ENCODE measurements at places on chromosomes 11 and 22.

DNA sequence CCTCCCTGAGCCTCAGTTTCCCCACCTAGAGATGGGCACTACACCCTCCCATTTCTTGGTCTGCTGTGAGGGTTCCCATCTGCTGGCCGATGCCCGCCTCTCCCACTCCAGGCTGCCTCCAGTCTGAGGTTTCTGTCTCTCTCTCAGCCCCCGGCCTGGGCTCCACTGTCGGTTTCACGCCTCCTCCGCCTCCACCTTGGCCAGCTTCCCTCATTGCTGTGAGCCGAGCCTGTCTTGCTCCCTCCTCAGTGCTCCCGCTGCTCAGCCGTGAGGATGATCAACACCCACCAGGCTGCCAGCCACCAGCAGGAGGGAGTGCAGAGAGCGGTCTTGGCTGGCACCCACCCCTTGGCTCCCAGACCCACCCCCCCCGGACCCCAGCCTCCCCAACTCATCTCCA, 61.0 kb downstream of the CYTH4 start:
- no peak for DNase-seq

DNA sequence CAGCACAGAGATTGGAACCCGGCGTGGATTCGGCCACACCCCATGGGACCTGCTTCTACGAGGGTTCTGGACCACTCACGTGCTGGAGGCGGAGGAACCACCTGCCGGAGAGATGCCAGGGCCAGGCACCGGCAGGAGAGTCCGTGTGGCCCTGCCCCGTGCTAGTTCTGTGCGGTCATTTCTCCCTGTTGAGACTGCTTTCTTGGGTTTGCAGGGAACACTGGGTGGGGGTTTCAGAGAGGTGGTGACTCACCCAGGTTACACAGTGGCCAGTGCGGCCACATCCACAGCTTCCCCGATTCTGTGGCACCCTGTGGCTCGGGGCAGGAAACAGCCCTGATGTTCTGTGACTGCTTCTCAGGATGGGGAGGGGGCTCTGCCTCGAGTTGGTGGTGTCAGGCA, 3.6 kb upstream of the PHLDA2 start:
- DNase-seq = no peak

DNA sequence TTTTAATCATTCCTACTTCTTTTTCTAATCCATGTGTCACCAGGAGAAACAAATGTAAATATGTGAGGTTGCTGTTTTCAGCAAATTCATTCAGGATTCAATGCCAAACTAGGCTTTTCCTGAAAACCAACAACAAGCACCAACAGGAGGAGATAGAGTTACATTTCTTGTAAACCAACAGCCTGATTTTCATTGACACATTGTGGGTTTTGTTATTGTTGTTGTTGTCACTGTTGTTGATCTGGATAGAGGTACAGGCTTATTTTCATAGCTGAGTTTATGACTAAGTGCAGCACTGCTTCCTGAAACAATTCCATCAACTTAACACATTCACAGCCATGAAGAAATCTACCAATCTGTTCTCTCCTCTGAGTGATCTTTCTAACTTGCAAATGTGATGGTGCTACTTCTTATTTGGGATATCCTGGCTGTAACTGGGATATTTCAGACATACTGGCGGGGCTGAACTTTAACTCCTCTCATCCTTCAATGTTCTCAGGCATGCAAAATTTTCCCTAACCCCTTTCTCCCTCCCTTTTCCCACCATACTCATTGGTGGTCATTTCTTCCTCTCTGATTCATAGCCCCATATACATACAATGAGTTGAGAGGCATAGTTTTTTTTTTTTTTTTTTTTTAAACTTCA, 65.5 kb downstream of the ME3 start:
- DNase-seq = no peak

GRCh38 chr11:34631737-34632104, 10.8 kb downstream of the EHF start:
- DNase-seq = no peak

- DNase-seq = no peak
Observed at GRCh38 chr11:36105743-36106581, 162.1 kb downstream of the LDLRAD3 start.

DNA sequence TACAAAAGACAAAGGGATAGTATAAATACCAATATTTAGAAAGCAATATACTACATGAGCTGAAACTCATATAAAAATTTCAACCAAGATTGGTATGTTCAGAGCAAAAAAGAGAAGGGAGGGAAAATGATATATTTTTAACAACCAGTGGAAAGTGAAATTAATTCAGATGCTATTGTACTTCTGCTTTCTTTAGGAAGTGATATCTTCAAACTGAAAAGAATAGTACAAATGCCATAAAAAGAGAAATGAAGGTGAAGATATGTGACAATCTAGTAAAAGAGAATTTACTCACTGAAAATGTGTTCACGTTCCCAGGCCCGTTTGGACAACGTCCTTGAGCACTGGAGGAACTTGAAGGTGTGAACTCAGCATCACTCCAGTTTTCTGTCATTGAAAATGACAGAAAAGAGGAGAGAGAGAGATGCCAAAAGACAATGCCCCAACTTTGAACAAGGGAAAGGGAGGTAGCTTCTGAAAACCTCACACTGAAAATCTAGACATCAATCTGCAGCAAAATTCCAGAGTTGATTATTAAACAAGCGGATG, 47.5 kb downstream of the SC5D start:
- DNase-seq = no peak

DNA sequence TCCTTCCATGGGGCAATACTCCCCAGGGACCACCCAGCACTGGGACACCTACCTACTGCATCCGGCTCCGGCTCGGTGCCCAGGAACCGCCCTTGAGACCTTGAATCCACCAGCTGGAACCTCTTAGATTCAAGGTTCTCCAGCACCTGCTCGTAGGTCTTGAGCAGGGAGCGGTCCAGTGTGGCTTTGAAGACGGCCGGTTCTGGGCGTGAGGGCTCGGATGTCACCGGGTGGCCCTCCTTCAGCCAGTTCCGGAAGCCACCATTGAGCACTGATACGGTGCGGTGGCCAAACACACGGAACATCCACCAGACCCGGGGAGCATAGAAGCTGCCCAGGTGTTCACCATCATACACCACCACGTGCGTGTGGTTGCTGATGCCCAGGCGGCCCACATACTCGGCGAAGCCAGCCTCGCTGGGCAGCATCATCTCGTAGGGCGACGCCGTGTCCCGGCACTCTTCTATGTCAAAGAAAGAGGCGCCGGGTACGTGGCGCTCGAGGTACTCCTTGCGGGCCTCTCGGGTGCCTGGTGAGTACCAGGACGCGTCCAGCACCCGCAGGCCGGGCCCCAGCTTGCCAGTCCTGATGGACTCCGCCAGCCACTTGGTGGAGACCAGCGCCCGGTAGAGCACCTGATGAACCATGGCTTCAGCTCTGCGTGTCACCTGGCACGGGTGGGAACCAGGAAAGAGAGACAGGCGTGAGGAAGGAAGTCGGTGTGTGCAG, 997 bp downstream of the TST start:
- no peak for DNase-seq
